ENCODE measurements at places on chromosomes 7 and 10.

- DNase-seq: no peak
Observed at GRCh38 chr7:105890290-105890997, 14.0 kb upstream of the ATXN7L1 start.

- no peak for DNase-seq
Observed at GRCh38 chr7:123624527-123625183, 23.0 kb downstream of the ASB15 start.

DNA sequence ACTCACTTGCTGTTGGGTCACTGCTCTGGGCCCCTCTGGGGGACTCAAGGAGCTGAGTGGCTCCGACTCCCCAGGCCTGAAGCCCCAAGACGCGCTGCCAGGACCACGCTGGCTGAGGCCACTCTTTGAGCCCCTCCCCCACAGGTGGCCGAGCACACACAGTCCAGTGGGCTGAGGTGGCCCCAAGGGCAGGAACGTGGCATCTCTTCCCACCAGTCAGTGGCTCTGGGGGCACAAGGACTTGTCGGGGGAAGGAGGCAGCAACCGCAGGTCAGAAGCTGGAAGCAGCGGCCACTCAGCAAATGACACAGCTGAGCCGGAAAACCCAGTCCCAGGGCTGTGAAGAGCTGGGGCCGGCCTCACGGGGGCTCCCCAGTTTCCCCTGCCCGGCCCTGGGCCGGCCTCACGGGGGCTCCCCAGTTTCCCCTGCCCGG lies 24.1 kb downstream of the GRIFIN start:
- DNase-seq: no peak

DNA sequence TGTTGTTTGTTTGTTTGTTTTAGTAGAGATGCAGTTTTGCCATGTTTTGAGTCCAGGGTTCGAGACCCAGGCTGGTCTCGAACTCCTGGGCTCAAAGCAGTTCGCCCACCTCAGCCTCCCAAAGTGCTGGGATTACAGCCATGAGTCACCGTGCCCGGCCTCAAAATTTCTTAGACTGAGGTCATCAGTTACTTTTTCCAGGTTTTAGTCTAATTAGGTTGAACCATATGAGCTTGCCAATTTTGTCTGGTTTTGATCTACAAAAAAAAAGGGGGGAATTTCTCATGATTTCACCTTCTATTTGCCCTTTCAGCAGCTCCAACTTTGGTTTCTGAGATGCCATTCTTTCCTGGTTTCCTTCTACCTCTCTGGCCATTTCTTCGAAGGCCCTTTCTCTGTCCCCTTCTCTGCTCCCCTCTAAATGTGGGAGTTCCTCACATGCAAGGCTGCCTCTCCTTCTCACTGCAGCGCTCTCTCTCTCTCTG lies 5.5 kb downstream of the CUEDC2 start:
- no peak for DNase-seq

GRCh38 chr7:137399827-137400823 lies 56.6 kb upstream of the PTN start:
- DNase-seq: no peak

- DNase-seq: no peak
Observed at GRCh38 chr10:63437116-63437949, 28.4 kb downstream of the JMJD1C start.

GRCh38 chr10:20494474-20494873 lies 402.6 kb downstream of the NEBL start:
- DNase-seq: no peak
